Stimulated activated CD8-positive, alpha-beta memory T cell treated with anti-CD3 and anti-CD28 coated beads, Interleukin-4, amount 100 ng/mL, for 1 hour (primary cell): ENCODE measurements at places on chromosomes 4 and X.

GRCh38 chr4:137536789-137537561 is 4.7 kb upstream of the PCDH18 start:
- DNase-seq = no peak

- no peak for DNase-seq
Observed at GRCh38 chr4:2482693-2483092, 13.8 kb downstream of the RNF4 start.

- no peak for DNase-seq
Observed at GRCh38 chrX:135389243-135389642, 32.5 kb upstream of the SMIM10L2A start.

DNA sequence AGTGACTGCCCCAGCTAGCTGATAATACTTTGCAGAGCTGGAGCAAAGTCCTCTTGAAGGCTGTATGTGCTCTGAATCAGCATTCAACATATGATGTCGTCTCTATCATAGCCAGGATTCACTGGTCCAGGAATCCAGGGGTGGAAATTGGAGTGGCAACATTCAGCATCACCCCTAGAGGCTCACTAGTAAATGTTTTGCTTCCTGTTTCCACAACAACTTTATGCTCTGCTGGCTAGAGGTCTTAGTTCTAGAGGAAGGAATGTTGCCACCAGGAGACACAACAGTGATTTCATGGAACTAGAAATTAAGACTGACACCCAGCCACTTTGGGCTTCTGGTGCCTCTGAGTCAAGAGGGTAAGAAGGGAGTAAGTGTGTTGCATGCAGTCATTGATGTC is 11.3 kb downstream of the MAGEA1 start:
- no peak for DNase-seq

DNA sequence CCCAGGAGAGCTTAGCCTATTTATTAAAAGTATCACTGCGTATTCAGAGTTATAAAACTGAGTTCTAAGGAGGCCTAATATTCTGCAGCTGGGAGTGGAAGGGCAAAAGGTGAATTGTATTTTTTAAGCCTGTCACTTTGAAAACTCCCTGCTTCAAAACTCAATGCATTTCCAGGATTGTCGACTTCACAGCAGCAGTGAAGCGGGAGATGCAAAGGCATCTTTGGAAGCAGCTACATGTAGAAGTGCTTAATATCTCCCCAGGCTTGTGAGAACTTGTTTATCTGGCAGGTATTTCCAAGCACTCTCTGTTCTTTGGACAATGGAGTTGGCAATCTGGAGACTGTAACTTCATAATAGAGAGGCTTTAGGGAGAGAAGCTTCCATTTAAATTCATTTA is 717.5 kb upstream of the SLIT2 start:
- no peak for DNase-seq
